Activated CD4-positive, alpha-beta T cell treated with anti-CD3 and anti-CD28 coated beads, Interleukin-2, amount 10 ng/mL, durations not matched to agents 24 days and 14 days (primary cell): ENCODE measurements at places on chromosomes 3 and 15. TPM values are rescaled to one million over a fixed set of nuclear protein-coding genes. Genes with fewer than 3 reads are reported as not detected.

DNA sequence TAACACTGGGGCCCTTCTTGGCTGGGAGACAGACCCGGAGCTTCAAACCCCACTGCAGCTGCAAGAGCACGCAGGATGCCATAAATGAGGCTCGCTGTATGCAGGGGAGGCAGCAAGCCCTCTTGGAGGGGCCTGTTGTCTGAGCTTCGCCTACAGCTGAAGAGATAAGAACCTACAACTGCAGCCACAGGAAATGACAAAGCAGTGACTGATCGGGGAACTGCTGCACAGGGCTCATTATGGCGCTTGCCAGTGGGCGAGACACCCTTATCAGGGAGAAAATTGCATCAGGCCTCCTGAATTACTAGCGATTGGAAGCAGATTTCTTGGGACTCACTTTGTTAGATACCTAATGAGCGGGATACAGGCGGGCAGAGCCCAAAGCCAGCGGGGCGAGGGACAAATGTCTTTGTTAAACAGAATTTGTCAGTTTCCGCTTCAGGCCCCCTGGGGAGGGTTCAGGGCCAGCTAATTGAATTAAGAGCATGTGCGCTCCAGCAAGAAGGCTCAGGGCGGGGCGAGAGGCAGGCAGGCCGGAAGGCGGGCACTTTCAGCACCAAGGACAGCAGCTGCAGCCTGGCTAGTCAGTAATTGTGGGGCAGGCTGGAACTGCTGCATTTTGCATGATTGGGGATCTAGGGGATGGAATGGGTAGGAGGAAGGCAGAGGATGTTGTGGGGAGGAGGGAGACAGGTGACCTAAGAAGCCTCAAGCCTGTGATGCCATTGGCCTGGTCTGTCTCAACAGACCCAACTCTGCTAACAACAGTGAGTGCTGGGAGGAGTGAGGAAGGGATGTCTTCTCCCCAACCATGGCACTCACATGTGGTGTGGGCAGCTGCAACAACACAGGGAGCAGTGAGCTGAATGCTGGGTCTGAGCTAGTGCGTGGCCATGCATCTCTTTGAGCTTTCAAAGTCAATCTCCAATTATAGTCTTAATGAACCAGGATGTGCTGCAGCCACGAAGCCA is 55.3 kb downstream of the CCDC33 start:
- DNase-seq = peak; percentile 95
- H3K27ac ChIP-seq = peak overlapping the region; percentile 79
- H3K27me3 ChIP-seq = no peaks in the 10 kb centered on the region
- H3K4me3 ChIP-seq = peak overlapping the region; percentile 13
- no peaks in the 10 kb centered on the region for H3K36me3 ChIP-seq

DNA sequence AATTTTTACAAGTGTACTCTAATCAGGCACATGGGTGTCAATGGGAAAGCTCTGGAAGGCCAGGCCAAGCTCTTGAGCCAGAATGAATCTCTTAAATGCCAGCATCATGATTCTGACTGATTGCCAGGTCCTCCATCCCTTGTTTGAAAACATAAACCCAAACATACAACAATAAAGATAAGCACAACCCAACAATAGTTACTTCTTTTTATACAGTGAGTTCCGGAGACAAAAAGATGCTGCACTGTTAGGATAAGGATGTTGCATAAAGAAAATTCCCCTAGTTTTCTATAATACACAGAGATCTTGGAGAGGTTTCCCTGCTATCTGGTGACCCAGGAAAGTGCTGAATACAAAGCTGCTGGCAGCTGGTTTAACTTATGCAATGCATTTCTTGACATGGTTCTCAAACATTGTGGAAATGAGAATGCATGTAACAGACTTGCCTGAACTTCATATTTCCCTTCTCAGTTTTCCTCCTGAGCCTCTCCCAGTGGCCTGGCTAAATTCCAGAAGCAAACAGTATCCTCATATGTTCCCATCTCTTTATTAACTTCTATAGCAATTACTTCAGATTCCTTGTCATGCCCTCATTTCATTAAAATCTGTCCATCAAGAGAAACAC is 180.1 kb upstream of the PRICKLE2 start:
- H3K4me1 ChIP-seq = no peaks in the 10 kb centered on the region
- H3K27me3 ChIP-seq = no peaks in the 10 kb centered on the region
- no peaks in the 10 kb centered on the region for H3K36me3 ChIP-seq
- no peak overlapping the region for H3K27ac ChIP-seq
- no peak overlapping the region for H3K4me3 ChIP-seq

- H3K27me3 ChIP-seq = no peaks in the 10 kb centered on the region
- no peak overlapping the region for H3K4me3 ChIP-seq
- peaks cover 6% of the 10 kb centered on the region for H3K36me3 ChIP-seq
- H3K27ac ChIP-seq = no peak overlapping the region
Observed at GRCh38 chr3:108334701-108335100, 38.4 kb downstream of the HHLA2 start.

- peaks cover 2% of the 10 kb centered on the region for H3K36me3 ChIP-seq
- H3K4me3 ChIP-seq = no peak overlapping the region
- no peak overlapping the region for H3K27ac ChIP-seq
Observed at GRCh38 chr3:171374260-171374659, 85.9 kb downstream of the TNIK start.

DNA sequence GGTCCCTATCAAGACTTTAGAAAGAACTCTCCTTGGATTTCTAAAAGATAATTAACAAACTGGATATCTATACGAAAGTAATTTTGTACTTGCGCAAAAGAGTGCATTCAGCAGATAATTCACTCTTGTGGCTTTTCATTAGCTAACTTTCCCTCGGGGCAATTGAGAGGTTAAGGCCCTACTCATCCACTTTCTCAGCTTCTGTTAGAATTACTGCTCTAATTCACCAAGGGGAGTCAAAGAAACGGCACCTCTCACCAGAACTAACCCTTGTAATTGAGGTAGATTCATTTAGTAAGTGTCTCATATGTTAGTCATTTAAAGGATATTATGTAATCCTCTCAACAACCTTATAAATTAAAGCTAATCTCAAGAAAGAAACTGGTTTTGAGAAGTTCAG is 22.5 kb upstream of the MB21D2 start:
- H3K36me3 ChIP-seq = peaks cover 2% of the 10 kb centered on the region
- no peak overlapping the region for H3K4me3 ChIP-seq
- peaks cover 8% of the 10 kb centered on the region for H3K27me3 ChIP-seq
- H3K27ac ChIP-seq = no peak overlapping the region
- H3K4me1 ChIP-seq = peaks cover 4% of the 10 kb centered on the region

GRCh38 chr3:85912980-85913379 is 954.2 kb downstream of the CADM2 start:
- H3K36me3 ChIP-seq = no peaks in the 10 kb centered on the region
- H3K27ac ChIP-seq = no peak overlapping the region
- H3K4me3 ChIP-seq = no peak overlapping the region
- no peaks in the 10 kb centered on the region for H3K27me3 ChIP-seq

DNA sequence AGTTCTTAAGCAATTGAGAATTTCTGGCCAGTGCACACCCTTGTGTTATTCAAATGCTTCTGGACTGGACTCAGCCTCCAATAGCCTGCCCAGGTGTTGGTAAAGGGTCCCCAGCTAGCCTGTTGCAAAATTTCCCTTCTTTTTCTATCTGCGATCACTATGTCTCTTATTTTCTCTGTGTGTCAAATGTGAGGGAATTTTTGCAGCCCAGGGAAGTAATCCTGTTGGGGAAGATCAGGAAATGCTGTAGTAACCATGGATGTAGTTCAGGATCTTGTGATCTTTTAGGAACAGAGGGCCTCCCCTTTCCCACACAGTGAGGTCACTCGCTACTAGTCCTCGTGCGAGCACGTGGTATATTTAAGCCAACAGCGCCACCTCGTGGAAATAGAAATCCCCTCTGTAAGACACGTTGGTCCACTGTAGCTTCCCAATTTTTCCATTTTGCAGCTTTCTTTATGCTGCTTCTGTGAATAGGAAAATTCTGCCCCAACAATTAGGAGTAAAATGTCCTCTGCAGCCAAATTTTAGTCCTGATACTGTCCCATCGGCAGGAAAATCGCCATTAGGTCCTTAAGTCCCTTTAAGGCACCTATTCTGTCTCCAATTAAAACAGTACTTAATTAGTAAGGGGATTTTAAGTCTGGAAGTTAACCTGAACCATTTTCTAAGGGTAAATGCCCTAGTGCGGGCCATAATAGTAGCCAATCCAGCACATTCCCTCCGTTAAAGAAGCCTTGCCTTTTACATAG is 4.0 kb upstream of the SMCO1 start:
- H3K27me3 ChIP-seq = peaks cover 1% of the 10 kb centered on the region
- no peak overlapping the region for H3K27ac ChIP-seq
- peak; percentile 89 for DNase-seq
- peaks cover 9% of the 10 kb centered on the region for H3K36me3 ChIP-seq
- peaks cover 2% of the 10 kb centered on the region for H3K4me1 ChIP-seq
- no peak overlapping the region for H3K4me3 ChIP-seq

DNA sequence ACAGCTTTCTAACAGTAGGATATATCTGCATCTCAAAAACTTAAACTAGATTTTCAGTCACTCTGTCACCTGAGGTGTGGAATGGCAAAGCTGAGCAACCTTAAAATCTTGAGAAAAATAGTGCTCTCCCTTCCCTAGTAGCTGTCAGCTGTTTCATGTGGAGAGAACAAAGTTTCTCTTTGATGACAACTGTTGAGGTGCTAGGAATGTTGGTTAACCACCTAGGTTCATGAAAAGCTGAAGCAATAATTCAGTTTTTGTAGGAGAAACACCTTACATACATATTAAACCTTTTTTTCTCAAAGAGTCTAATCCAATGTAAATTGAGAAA is 40.8 kb downstream of the TCF12 start:
- peaks cover 20% of the 10 kb centered on the region for H3K36me3 ChIP-seq
- H3K4me1 ChIP-seq = peaks cover 26% of the 10 kb centered on the region

- no peaks in the 10 kb centered on the region for H3K36me3 ChIP-seq
- H3K4me1 ChIP-seq = no peaks in the 10 kb centered on the region
- H3K27ac ChIP-seq = no peak overlapping the region
- peaks cover 59% of the 10 kb centered on the region for H3K27me3 ChIP-seq
- DNase-seq = no peak
Observed at GRCh38 chr15:75952525-75952924, 48.8 kb downstream of the FBXO22 start.

- H3K36me3 ChIP-seq = peaks cover 1% of the 10 kb centered on the region
- no peak for DNase-seq
- H3K4me3 ChIP-seq = no peak overlapping the region
- H3K4me1 ChIP-seq = peaks cover 49% of the 10 kb centered on the region
- H3K27ac ChIP-seq = no peak overlapping the region
- no peaks in the 10 kb centered on the region for H3K27me3 ChIP-seq
Observed at GRCh38 chr3:153631102-153631501, 469.1 kb downstream of the RAP2B start.

DNA sequence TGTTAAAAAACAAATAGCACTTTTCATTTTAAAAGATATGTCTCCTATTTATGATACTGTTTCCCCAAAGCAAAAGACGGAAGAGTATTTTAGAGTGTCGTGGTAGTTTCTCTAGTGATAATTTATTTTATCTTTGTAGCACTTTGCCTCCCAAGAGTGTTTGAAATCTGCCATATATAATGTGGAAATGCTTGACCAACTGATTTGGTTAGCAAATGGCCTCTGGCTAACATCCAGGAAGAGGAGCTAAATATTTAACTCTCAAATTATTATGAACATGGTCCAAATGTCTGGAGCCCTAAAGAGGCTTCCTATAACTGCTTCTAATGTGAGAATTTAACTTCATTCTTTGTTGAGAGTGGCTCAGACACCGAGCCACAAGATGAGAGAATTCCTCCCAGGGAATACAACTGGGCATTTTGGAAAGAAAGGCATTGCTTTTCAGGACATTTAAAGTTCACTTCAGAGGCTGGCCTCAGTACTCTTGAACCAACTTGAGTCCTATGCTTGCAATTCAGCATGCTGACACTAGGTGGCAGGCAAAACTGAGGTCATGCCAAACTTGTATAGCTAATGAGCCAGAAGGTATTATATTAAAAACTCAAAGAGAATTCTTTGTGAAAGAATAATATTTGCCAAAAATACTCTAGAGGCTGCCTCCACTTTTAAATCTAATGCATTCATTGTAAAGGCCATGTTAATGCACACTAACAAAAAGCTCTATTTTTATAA is 104.5 kb downstream of the RARB start:
- no peaks in the 10 kb centered on the region for H3K36me3 ChIP-seq
- no peak overlapping the region for H3K4me3 ChIP-seq
- H3K27me3 ChIP-seq = no peaks in the 10 kb centered on the region
- H3K27ac ChIP-seq = no peak overlapping the region
- peak; percentile 60 for DNase-seq
- no peaks in the 10 kb centered on the region for H3K4me1 ChIP-seq

DNA sequence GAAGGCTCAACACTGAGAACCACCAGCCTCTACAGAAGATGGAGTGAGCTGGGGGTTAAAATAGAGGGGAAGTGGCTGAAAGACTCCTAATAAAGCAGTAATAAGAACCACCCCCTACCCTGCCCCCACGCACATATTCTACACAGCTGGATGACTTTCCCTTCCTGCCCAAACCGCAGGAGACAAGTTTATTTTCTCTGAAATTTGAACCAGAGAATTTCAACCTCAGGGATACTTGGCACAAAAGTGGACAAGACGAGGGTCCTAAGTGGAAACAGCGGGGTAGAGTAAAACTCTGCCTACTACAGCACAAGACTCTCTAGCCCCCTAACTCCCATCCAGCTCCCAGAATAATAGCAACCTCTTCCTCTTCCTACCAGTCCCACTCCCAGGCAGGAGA is 28.4 kb downstream of the USF3 start:
- H3K36me3 ChIP-seq = peaks cover 15% of the 10 kb centered on the region
- DNase-seq = no peak
- no peak overlapping the region for H3K4me3 ChIP-seq
- no peak overlapping the region for H3K27ac ChIP-seq
- H3K4me1 ChIP-seq = peaks cover 11% of the 10 kb centered on the region
- H3K27me3 ChIP-seq = no peaks in the 10 kb centered on the region

Gene CLRN1
- not detected in 2 replicates for total RNA-seq

Gene GRIP2
- not detected in 2 replicates for total RNA-seq

Gene SNX22
- total RNA-seq = 0.96 and 1.1 TPM in 2 replicates

Gene SLCO3A1
- total RNA-seq = 13.4 and 16.3 TPM in 2 replicates

Gene ANKUB1
- total RNA-seq = not detected in 2 replicates

Gene PRR20G
- total RNA-seq = not detected in 2 replicates

Gene C3orf85
- not detected in 2 replicates for total RNA-seq

Gene PAK6
- total RNA-seq = 0.33 and 0.54 TPM in 2 replicates

Gene CLDN18
- not detected in 2 replicates for total RNA-seq
